ENCODE measurements at places on chromosomes 3 and 15.

DNA sequence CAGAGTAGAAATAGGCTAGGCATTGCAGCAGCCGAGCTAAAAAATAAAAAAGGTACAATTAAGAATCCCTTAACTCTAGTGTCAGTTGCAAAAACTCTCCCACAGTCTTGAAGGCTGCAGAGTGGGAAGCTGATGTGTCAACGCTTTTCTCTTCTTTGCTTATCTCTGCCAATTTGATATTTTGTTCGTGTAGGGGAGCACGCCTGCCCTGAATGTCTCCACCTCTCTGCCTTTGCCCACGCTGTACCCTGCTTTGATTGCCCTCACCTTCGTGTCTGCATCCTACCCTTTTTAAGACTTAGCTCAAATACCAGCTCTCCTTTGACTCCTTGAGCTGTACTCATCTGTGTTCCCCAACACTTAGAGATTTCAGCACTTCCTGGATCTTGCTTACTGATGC, 155.4 kb upstream of the CADPS start:
- no peak for DNase-seq

GRCh38 chr3:31185062-31185357, 290.5 kb upstream of the GADL1 start:
- no peak for DNase-seq

- DNase-seq = no peak
Observed at GRCh38 chr3:108833611-108834010, 11.0 kb downstream of the TRAT1 start.

DNA sequence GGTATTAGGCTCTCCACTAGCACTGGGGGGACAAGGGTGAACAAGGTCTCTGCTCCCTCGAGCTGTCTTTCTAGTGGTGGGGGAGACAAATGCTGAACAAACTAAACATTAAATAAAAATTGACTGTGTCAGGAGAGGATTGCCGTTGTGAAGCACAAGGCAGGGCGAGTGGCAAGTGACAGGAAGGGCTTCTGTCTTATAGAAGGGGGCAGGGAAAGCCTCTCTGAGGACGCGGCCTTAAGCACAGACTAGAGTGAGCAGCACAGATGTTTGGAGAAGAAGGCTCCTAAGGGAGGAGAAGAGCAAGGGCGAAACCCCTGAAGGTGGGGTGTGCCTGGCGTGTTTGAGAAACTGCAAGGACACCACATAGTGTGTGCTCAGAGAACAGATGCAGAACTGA, 50.9 kb upstream of the ATP2B2 start:
- no peak for DNase-seq

DNA sequence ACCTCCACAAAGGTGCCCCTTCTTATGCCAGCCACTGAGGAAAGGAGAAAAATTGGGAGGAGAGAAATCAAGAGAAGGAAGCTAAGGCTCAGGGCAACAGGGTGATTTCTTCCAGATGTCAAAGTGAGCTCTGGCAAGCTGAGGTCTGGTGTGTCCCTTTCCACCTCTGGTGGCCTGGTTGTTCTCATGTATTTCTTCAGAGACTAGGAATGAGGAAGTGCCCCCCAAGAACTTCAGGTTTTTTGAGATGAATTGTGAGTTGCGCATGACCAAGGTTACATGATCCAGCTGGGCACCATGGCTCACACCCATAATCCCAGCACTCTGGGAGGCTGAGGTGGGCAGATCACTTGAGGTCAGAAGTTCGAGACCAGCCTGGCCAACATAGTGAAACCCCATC, 5.6 kb downstream of the RAB6B start:
- DNase-seq = no peak

DNA sequence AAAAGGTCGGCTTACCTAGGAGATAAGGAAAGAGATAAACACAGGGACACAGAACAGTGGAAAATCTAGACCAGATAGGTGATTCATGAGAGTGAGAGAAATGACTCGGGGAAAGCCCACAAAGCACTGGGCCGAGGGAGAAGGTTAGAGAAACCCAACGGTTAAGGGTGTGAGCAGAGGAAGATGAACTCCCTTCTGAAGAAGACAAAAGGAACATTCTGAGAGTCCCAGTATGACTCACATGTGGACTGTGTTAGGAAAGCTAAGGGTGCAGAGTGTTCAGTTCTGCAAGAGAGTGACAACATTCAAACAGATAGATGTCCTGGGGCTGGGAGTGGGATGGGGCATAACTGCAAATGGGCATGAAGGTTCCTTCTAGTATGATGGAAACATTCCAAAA, 83.0 kb downstream of the CNTN3 start:
- DNase-seq = no peak

DNA sequence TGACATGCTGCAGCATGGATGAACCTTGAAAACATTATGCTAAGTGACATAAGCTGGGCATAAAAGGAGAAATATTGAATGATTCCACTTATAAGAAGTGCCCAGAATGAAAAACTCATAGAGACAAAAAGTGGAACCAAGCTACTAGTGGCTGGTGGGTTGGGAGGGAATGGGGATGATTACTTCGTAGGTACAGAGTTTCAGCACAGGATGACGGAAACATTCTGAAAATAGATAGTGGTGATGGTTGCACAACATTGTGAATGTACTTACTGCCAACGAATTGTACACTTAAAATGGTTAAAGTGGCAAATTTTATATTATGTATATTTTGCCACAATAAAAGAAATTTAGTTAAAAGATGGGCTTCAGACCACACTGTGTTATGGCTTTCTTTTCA, 93.6 kb downstream of the RPLP1 start:
- no peak for DNase-seq

GRCh38 chr3:147356909-147357900, 49.1 kb downstream of the ZIC4 start:
- DNase-seq = no peak

DNA sequence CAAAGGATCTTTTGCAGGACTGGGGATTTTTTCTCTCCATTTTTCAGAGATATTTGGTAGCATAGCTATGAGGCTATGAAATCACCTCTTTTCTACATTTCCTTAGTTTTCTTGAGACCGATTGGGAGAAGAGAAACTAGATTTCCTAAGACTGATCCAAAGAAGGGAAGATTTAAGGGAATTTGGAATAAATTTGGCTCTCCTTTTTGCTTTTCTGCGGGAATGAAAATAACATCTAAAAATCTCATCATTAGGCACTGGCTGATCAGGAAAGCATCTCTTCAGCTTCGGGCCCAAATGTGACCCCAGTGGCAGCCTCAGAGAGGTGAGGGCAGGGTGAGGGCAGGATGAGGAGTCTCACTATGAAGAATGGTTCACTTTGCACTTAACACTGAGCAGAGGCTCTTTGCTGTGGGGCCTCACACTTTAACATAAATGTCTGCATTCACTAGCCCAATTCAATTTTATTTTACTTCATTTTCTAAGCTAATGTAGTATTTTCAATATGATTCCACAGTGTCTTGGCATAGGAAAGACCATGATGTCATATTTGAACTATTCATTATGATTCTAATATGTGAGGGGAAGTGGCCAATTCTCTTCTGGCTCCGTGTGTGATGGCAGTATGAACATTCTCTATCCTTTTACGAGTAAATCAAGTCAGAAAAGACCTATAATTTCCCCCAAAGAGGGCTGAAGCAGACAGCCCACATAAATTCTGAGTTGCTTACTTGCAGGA, 193.2 kb downstream of the MEX3B start:
- no peak for DNase-seq

DNA sequence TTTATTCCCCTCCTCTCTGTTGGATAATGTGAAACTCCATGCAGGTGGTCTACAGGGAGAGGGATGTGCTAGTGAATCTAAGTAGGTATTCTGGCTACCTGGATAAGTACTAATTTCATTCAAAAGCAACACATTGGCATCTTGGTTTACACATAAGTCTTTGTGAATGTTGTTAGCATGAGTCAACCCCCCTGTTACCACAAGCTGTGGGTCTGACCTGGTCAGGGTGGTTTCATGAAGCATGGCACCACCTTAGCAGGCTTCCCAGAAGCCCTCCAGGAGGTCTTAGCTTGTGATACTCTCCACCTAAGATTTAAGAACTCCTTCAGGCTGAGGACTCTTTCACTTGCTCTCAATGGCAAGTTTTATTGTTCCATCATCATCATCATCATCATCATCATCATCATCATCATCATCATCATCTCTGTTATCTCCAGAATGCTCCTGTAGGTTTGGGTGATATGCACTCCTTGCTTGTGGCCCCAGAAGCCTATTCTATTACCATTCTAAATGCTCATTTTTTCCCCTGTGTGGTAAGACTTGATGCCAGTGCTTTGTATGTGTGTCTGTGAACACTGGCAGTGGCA, 62.8 kb downstream of the EPHB1 start:
- DNase-seq = no peak

DNA sequence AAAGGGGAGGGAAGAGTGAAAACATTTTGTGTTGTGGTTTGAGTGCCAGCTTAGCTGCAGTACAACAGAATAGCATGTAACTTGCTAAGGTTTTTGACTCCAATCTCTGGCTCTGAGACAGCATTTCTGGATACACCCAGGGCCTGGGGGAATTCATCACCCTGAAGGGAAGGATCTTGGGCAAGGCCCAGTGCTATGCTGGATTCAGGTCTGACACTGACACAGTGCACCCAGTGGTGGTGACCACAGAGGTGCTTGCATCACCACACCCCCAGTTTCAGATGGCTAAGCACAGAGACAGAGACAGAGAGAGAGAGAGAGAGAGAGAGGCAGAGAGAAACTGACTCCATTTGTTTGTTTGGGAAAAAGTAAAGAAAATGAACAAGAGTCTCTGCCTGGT, 74.1 kb upstream of the KBTBD8 start:
- no peak for DNase-seq

Measured in activated gamma-delta T cell treated with anti-CD3 and anti-CD28 coated beads, Interleukin-2, amount 50 U/mL, for 16 hours (primary cell).